ENCODE measurements at places on chromosomes 2 and 18.

GRCh38 chr2:86073225-86073624 is 32.5 kb downstream of the POLR1A start:
- DNase-seq = no peak

- no peak for DNase-seq
These were observed 9.2 kb downstream of the PTMA start for GRCh38 chr2:231717281-231718171.

DNA sequence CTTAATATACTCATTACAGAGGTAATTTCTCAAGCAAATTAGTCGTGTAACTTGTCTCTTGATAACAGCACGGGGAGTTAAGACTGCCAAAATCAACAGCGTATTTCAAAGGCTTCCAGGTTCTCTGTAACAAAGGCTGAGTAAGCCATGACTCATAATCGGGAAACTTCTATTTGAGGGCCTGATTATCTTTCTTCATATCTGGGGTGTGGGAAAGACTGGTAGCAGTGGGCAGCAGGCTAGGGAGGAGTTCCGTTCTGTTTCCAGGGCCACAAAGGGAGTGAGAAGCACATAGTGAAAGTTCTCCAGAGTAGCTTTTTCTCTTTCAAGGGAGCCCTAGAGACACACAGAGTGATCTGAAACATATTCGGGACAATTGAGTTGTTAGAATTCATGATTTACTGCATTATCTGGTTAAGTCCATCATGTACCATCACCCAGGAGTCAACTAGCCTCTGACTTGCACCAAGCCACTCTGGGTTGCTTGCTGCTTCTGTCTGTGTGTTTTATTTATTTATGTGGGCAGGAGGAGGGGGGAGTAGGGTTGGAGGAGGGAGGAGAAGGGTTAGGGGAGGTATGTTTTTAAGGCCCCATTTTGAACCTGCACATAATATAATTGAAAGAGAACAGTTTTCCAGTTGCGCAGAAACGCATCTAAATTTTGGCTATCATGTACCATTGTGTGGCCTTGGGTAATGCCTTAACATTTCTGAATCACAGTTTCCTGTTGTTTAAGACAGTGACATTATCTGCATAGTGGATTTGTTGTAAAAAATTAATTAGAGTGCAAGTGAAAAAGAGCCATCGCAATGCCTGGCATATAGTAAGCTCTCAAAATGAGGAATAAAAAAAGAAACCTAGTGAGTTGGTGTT is 80.5 kb upstream of the ITPRID2 start:
- DNase-seq = no peak

- no peak for DNase-seq
These were observed 57.6 kb downstream of the EPHA4 start for GRCh38 chr2:221514305-221515040.

DNA sequence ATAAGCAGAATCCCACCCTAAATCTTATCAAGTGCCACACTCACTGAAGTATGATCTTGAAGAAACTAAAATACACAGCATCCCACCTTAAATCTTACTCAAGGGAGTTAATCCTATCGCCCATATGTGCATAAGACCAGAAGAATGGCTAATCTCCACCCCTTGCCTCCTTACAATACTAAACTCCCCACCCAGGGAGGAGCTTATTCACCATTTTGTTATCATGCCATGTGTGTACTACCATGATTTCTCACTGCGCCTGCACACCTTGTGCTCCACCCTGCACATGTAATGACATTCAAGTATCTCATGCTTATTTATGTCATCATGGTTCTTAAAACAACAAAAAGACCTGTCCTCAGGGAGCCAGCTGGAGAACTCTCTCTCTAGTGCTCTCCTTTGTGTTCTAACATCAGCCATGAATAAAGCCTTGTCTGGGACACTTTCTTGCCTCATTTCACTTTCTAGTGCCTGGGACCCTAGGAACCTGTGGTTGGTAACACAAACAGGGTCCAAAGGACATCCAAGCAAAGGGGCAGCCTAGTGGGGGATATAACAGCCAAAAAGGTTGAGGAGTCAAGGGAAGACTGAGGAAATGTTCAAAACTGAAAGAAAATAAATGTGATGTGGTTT is 87.4 kb downstream of the SLC66A3 start:
- DNase-seq = no peak

DNA sequence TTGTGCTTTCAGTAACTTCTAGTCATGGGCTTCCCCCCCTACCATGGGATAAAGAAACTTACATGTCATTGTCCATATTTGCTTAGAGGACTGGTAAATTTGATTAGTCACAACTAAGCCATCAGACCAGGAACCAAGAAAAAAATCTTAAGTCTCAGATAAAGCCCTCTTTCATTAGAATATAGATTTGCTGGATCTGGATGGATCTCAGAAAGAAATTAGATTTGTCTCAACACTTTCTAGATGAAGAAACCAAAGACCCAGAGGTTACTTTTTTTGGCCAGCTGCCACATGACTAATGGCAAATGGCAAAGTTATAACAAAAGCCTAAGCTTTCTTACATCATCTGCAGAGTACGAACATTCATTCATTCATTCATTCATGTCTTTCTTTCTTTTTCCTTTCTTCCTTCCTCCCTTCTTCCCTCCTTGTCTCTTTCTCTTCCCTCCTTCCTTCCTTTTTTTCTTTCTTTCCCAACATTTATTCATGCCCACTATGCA is 60.2 kb downstream of the CDCA7 start:
- no peak for DNase-seq

- DNase-seq = no peak
These were observed 6.4 kb downstream of the ZEB2 start for GRCh38 chr2:144513388-144514101.

GRCh38 chr2:45739796-45740485 is 88.5 kb downstream of the PRKCE start:
- no peak for DNase-seq

Measured in stimulated activated CD4-positive, alpha-beta T cell treated with anti-CD3 and anti-CD28 coated beads, TNF-alpha, amount 100 ng/mL, for 1 hour (primary cell).